ENCODE measurements at places on chromosomes 13 and 19. TPM values are rescaled to one million over a fixed set of nuclear protein-coding genes. Genes with fewer than 3 reads are reported as not detected.

SIGLEC11 gene
- not detected for total RNA-seq

AZU1 gene
- total RNA-seq: not detected

CD209 gene
- total RNA-seq: not detected

NANOS3 gene
- not detected for total RNA-seq

ZNF536 gene
- total RNA-seq: not detected

USHBP1 gene
- total RNA-seq: not detected

GMIP gene
- total RNA-seq: 10.5 TPM

MEIOSIN gene
- not detected for total RNA-seq

FCER2 gene
- total RNA-seq: not detected

CACNG7 gene
- 3.7 TPM for total RNA-seq

XAB2 gene
- total RNA-seq: 27.9 TPM
